ENCODE measurements at places on chromosomes 12 and 14.

DNA sequence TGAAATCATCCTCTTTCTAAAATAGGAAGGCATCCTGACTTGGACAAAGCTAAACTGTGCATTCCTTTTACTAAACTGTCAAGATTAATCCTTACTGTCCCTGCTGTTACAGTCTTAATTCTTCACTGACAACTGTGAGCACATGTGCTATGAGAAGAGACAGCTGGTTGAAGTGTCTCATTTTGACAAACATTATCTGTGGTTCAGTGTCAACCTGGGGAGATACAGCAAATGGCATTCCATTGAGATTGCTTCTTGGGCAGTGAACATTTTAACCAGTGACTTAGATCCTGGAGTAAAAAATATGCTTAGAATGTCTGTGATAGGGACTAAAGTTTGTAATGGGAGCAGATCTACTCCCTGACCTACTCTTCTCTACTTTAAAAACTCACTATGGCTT, 552.6 kb upstream of the ATP2B1 start:
- no peak for DNase-seq

DNA sequence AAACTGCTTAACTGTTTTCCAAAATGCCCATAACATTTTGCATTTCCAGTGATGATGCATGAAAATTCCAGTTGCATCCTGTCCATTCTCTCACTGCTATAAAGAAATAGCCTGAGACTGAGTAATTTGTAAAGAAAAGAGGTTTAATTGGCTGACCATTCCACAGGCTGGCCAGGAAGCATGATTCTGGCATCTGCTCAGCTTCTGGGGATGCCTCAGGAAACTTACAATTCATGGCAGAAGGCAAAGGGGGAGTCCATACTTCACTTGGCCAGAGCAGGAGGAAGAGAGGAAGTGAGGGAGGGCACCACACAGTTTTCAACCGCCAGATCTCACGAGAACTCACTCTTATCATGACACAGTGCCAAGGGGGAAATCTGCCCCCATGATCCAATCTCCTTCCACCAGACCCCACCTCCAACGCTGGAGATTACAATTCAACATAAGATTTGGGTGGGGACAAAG, 18.2 kb upstream of the CLEC2D start:
- no peak for DNase-seq

- DNase-seq = no peak
Measured at GRCh38 chr14:63986789-63987533, 134.2 kb downstream of the SYNE2 start.

DNA sequence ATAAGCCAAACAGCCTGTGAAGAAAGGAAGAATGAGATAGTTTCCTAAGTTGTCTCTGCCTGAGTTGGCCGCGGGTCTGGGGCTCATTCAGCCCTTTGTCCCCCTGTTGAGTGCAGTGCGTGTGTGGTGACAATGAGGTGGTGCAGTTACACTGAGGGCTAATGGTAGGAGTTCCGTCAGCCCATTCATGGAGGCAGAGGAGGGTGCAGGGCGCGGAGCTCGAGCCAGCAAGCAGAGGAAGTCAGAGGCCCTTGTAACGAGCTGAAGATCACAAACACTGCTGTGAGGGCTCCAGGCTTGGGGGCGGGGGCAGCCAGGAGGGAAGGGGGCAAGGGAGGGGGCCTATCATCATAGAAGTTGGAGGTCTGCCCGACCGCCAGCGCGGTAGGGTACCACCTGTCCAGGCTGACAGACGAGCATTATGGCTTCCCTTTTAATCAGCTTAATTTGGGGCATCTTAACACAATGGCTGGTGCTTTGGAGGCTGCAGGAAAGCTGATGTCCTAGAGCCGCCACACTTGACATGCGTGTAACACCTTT, 20.5 kb downstream of the CCND2 start:
- DNase-seq = no peak

GRCh38 chr14:103534576-103535061, 5.6 kb downstream of the TRMT61A start:
- no peak for DNase-seq

DNA sequence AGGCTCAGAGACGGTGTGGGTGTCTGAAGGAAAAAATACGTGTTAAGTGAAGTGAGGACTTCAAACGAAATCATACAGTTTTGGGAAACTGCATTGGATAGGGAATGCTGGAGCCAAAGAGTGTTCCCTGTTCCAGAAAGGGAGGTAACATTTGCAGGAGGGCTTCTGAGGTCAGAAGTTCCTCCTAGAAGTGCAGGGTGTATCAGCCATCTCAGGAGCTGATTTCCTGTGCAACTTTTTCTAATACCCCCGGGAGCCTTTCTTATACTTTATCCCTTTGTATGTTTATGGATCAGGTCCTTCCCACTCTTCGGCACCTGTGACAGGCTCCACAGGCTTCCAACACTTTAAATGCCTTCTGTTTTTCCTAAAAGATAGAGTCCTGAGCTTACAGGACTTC, 24.9 kb downstream of the ZNF664 start:
- DNase-seq = no peak

DNA sequence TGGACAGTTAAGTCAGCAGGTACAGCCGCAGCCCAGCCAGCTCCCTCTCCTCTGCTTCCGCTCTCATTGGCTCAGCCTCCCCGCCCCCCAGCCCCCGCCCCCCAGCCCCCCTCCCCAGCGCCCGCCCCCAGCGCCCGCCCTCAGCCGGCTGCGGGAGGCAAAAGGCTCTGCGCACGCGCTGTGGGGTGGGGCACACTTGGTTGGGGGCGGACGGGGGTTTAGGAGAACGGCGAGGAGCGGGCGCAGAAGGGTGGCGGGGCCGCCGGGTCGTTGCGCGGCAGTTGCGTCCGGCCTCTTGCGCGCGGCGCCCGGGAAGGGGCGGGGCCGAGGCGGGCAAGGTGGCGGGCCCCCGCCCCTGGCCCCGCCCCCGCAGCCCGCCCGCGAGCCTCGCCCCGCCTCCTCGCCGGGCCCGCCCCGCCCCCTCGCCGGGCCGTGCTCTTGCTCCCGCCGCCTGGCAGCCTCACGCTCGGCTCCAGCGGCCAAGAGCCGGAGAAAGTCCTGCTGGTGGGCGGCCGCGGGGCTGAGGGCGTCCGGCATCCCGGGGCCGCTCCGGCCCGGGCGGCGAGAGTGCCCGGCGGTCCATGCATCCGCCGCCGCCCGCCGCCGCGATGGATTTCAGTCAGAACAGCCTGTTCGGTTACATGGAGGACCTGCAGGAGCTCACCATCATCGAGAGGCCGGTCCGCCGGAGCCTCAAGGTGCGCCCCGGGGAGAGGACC, at the start of gene PPP4R4:
PPP4R4 (plus strand) TSS at position 438 of the 719 bp plus-strand sequence; CDS start at position 582, 144 bp downstream.
- DNase-seq = peak; percentile 59

DNA sequence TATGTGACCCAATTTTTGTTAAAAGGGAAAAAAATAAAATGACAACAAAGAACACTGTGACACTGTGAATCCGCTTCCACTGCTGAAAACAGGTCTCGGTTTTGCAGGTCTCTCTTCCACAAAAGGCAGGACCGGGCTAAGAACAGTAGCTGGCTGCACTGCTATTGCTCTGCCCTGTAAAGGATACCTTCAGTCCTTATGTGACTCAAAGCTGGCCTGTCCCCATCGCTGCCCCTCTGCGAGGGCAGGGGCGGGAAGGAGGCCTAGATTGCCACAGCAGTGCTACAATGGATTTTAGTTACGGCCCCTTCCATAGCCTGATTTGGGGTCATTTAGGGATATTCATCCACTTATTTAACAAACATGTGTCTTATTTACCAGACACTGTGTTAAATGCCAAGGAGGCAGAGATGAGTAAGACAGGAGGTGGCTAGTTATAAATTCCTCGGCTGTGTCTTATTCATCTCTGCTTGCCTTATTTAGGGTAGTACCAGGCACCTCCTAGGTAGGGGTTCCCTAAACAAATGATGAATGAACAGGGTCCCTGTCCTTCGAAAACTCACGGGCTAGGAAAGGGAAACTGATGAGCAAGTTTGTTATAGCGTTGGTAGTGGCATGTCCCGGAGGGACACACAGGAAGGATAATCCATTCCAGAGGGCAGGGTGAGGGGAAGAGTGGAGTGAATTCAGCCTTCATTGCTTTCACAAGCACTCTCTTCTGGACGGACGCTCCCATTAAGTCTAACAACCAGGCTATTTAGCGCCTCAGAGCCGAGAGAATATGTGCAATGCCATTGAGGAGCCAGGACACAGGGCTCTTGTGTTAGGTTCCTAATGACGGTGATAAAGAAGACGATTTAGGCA, 73.3 kb downstream of the EID3 start:
- no peak for DNase-seq

DNA sequence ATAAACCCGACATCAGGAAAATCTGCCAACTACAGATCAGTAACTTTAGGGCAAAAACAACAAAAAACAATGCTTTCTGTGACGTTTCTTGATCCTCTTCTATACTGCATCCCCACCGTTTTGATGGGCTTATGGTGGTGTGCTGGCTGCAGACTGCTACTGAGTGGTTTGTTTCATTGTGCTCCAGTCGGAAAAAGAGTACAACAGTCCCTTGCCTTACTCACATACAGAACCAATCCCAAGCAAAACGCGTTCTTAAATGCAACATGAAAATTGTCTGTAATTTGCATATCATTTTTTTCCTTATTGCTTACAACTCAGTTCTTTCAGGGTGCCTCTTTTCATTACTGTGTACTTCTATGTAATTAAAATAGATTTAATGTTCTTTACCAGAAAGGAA, 2.3 kb downstream of the ETV6 start:
- peak; percentile 14 for DNase-seq

GRCh38 chr12:5480218-5480937, 48.5 kb downstream of the NTF3 start:
- DNase-seq = no peak

DNA sequence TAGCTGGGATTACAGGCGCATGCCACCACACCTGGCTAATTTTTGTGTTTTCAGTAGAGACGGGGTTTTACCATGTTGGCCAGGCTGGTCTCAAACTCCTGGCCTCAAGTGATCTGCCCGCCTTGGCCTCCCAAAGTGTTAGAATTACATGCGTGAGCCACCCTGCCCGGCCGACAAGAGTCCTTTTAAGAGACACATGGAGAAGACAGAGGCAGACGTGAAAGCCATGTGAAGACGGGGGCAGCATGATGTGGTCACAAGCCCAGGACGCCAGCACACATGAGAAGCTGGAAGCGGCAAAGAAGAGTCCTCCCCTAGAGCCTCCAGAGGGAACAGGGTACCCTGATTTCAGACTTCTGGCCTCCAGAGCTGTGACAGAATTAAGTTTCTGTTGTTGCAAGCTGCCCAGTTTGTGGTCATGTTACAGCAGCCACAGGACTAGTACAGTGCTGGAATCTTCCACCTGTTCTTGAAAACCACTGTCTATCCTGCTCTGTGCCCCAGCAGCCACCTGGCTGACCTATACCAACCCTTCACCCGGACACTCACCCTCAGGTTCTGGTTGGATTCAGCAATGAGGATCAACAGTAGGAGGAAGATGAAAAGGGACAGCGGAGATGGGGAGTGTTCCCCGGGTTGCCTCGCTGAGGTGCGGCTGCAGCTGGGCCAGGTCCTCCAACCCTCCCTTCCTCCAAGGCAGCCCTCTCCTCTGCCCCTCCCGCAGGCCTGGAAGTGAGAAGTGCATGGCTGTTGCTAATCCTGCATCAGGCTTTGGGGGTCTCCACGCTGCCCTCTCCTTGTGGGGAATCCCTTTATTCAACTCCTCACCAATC, 16.9 kb downstream of the VPS37B start:
- DNase-seq = no peak

GRCh38 chr12:51401900-51402299, 10.7 kb upstream of the GALNT6 start:
- DNase-seq = no peak

DNA sequence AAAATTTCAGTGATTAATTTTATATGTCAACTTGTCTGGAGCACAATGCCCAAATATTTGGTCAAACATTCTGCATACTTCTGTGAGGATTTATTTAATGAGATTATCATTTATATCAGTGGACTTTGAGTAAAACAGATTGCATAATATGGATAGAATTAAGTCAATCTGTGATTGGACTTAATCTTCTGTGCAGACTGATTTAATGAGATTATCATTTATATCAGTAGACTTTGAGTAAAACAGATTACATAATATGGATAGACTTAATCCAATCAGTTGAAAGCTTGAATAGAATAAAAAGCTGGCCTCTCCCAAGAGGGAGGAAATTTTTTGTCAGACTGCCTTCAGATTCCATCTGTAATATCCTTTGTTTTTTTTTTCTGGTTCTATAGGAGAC, 1413.2 kb downstream of the LRFN5 start:
- DNase-seq = no peak

DNA sequence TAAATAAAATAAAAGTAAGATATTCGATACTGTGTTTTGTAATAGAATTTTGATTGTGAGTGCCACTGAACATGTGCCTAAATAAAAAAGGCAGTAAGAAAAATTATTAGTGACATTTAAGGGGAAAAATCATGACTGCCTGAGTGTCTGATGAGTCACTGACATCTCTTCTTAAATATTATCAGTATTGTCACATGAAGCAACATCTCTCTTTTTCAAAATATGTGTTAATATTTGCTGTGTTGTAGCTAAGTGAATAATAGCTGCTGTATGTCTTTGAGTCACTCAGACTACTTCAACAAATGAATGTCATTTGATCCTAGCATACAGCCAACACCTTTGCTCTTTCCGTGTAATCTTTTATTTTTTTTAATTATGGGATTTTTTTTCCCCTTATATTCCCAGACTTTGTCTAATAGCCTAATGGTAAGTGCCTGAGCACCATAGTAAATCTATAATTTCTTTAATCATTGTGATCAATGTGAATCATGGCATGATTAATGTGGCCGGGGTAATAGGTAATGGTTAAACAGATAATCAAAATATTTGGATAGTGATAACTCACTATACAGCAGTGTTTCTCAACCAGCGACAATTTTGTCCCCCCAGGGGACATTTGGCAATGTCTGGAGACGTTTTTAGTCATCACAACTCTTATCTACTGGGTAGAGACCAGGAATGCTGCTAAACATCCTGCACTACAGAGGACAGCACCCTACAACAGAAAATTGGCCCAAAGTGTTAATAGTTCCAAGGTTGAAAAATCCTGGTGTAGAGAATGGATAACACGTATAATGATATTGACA, 11.7 kb upstream of the OTX2 start:
- DNase-seq = no peak
